Gastrocnemius medialis (tissue), 4 donors: ENCODE measurements at places on chromosomes 5 and 9. TPM values are rescaled to one million over a fixed set of nuclear protein-coding genes. Genes with fewer than 3 reads are reported as not detected.

Gene SERF1A
- total RNA-seq: 7.5 TPM

Gene GBA2
- total RNA-seq: 55.4 TPM

Gene LHX6
- total RNA-seq: 2.1 TPM

Gene ZBTB34
- total RNA-seq: 6.3 TPM

Gene PDGFRB
- 55.7 TPM for total RNA-seq
